ENCODE measurements at places on chromosomes 5 and 9.

DNA sequence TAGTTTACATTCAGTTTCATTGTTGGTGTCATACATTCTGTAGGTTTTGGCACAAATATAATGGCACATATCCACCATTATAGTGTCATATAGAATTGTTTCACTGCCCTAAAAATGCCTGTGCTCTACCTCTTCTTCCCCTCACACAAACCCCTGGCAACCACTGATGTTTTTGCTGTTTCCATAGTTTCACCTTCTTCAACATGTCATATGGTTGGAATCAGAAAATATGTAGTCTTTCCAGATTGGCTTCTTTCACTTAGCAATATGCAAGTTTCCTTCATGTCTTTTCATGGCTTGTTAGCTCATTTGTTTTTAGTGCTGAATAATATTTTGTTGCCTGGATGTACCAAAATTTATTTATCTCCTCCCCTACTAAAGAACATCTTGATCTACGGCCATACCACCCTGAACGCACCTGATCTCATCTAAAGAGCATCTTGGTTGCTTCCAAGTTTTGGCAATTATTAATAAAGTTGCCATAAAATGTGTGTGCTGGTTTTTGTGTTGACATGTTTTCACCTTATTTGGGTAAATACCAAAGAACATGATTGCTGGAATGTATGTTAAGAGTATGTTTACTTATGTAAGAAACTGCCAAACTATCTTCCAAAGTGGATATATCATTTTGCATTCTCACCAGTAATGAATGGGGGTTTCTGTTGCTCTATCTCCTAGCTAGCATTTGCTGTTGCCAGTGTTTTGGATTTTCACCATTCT lies 17.0 kb upstream of the CDK20 start:
- no peak for DNase-seq

GRCh38 chr5:177455036-177455660 lies 8.5 kb downstream of the PRR7 start:
- peak; percentile 88 for DNase-seq

- no peak for DNase-seq
These were observed 550.0 kb downstream of the PTPRD start for GRCh38 chr9:10062629-10063395.

DNA sequence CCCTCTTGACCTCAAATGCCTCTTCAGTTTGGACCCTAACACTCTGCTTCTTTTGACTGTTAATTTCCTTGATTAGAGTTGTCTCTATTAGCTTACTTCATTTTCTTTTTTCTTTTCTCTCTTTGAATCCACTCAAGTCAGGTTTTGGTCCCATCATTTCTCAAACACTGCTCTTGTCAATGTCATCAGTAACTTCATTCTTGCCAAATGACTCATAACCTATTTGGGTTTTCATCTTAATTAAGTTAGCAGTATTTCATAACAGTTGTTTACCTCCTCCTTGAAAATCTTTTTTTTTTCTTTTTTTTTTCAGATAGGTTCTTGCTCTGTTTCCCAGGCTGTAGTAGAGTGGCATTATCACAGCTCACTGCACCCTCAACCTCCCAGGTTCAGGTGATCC lies 119.6 kb downstream of the PARP8 start:
- DNase-seq, result no peak

DNA sequence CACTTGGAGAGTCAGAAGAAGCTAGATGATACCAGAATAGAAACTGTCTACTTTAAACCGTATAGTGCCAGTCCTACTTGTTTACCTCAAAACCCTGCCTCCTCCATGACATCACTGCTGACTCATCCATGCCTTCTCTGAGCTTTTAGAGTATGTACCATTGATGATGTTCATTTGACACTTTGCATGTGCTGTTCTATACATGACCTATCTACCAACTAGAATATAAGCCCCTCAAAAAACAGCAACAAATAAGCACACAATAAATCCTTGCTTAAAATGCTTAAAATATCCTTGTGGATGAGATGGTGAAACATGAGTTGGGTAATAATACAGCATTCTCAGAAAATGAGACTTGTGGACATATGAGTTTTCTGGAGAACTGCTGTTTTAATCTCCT lies 2.6 kb downstream of the CTNNAL1 start:
- peak; percentile 53 for DNase-seq

All from NCI-H2029 (cell line).